Substantia nigra (tissue), 51 donors: ENCODE measurements at places on chromosomes 11 and 22.

DNA sequence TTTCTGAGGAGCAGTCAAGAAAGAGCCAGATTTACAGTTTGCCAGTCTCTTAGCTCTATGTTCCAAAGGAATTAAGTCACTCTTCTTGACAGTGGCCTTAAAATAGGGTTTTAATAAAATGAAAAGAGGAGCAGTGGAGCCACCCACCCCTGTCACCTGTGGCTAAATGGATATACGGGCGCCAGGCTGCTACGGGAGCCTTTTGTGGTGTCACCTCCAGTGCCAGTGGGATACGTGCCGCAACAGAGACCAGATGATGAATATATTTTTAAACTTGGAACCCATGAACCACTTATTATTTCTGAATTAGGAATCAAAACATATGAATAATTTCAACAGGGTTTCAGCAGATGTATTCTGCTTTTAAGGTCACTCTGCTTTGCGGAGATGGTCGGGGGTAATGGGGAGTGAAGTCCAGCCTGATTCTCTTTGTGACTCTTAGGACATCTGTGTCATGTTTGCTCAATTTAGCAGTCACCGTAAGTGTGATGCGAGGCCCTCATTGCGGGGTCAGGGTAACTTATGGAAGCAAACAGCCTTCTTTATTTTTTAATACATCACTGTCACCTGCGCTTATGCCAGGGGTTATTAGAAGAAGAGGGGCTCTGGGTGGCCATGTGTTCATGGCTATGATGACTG, 64.3 kb downstream of the ZBTB16 start:
- DNase-seq = no peak

GRCh38 chr11:14578541-14578956, 58.4 kb upstream of the PSMA1 start:
- DNase-seq = no peak

DNA sequence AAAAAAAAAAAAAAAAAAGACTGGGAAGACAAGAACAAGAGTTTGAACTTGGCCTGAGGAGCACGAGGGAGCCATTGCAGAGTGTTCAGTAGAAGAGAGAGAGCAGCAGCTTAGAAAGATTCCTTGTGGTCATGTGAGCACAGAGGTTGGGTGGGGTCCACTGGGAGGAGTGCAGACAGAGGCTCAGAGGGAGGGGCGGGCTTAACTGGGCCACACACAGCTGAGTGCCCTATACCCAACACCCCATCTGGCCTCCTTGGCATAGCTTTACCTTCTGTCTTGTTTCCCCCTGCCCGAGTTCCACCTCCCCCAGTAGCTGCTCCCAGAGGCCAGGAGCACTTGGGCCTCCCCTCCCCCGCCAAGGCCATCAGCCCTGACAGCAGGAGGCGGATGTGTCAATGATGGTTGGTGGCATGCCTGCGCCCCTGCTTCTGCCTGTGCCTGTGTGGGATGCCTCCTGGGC, 12.1 kb downstream of the C11orf86 start:
- no peak for DNase-seq

DNA sequence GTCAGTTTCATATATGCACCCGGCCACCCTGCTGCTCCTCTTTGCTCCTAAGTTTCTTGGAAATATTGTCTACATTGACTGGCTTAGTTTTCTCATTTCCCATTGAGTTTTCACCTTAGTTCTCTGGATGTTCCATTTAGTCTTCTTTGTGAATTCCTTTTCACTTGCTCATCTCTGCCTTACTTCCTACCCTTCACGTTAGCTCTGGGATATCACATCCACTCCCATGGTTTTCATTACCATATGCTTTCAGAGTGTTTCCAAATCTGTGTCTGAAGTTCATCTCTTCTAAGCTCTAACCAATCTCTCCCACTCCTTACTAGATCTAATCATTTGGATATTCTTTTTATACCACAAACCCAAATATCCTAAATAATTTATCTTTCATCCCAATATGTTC, 226.4 kb downstream of the FAM76B start:
- no peak for DNase-seq

DNA sequence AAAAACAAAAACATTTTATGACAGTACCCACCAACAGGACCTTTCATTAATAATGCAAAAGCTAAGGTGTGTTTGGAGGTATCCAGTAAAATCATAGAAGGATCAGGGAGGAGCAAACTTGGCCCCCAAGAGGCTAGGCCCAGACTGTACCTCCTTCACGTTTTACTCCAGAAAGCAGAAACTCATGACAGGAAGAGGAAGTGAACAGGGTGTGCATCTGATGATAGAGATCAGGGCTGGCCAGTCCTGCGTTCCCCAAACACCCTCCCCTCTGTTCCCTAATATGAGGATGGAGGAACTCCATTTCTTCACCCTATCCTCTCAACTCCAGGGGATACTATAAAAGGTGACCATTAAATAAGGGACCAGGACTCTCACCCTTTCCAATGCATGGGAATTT, 10.2 kb upstream of the MS4A12 start:
- no peak for DNase-seq

DNA sequence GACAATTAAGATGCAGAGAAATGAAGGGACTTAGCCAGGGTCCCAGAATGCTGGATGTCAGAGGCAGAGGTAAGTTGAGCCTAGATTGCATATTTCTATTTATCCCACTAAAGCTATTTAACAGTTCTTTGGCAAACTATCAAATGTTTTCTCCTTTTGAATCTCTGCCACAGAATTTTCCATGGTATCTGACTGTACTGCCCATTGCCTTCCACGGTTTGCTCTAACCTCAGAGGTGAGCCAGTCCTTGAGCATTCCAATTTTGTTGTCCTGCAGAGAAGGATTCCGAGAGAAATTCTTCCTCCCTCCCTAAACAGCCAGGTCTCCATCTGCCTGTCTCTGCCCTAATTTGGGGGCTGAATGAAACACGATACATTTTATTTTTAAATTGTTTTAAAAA, 368.3 kb upstream of the SYN3 start:
- no peak for DNase-seq

DNA sequence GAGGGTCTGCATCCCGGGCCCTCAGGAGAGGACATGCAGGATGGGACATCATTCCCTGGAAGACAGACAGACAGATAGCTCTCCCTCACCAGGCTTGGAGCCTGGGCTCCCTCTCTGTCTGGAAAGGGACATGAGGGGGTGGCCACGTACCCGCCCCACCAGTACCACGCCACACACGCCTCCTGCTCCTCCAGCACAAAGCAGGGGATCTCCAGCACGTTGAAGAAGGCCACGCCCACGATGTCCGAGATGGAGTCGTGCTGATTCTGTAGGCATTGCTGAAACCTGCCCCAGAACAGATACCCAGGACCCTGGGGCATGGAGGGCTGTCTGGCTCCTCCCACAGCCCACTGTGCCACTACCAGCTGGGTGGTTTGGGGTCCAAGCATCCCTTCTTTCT, 2.2 kb downstream of the PLA2G3 start:
- DNase-seq = no peak

DNA sequence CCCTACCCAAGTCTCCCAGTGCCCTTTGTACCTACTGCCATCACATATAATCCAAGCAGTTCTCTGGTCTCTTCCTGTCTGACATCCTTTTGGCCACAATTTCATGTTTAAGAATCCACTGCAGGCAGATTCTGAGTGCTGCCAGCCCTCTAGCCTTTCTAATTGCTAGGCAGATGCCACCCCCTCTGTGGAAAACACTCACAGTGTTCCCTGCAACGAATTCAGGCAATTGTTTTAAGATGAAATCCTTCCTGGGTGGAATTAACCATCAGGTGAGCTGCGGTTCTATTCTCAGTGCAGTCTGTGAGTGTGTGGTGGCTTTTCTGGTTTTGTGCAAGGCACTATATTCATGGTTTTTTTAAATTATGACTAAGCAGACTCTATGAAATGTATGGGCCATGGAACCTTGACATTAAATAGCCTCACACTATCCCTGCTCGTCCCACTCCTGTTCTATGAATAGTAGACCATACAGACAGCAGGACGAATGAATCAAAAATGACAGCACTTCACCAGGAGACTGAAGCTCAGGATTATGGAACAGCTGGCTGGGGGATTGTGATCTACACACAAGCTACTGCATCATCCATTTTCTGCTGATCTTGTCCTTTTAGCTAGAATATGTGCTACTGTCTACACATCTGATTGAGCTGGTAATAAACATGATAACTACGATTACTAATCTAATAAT, 29.8 kb upstream of the BMAL1 start:
- DNase-seq = no peak

DNA sequence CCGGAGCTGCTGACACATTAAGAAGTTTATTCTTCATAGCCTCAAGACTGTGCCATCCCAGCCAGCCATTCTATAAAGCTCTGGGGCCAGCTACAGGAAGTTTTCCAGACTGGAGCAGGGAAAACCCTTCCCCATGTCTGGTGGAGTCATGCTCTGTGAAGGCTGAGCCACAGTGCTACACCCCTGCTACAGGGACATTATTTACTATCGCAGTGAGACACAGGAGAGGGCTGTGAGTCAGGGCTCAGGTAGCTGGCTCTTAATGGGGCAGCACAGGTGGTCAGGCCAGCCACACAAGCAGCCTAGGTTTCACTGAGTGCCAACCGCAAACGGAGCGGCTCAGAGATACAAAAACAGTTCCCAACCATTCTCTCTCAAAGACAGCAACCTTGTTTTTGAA, 12.1 kb downstream of the HPS4 start:
- no peak for DNase-seq

GRCh38 chr11:78061921-78062311, 1.7 kb upstream of the THRSP start:
- no peak for DNase-seq

- no peak for DNase-seq
Observed at GRCh38 chr11:111633756-111634362, 31.6 kb downstream of the SIK2 start.

DNA sequence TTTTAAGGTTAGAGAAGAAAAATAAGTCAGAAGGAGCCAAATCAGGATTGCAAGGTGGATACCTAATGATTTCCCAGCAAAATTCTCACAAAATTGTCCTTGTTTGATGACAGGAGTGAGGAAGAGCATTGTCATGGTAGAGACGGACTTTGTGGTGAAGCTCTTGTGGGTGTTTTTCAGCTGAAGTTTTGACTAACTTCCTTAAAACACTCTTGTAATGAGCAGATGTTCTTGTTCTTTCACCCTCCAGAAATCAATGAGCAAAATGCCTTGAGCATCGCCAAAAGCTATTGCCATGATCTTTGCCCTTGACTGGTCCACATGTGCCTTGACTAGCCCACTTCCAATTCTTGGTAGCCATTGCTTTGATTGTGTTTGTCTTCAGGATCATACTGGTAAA, 20.0 kb downstream of the CALCB start:
- DNase-seq = no peak

DNA sequence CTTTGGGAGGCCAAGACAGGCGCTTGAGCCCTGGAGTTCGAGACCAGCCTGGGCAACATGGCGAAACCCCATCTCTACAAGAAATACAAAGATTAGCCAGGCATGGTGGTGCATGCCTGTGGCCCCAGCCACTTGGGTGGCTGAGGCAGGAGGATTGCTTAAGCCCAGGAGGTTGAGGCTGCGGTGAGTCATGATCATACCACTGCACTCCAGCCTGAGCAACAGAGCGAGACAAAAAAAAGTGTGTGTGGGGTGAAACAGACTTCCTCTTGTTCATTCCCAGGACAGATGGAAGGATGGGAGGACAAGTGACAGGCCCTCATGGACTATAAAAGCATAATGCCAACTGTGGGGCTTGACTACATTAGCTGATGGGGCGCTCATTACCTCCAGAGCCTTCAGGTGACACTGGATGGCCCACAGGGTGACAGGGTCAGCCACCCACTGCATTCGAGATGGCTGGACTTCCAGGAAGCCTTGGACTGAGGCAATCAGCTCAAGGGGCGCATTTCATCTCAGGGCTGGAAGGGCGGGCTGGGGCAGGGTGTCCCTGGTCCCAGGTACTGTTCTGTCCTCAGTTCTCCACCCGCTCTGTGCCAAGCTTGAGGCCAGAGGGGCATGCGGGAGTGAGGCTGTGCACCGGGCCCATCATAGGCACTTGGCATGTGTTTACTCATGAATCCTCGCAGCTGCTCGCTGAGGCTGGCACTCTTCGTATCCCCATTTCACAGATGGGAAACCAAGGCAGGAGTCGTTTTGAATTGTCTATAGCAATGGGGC, 12.5 kb downstream of the NPTXR start:
- no peak for DNase-seq

DNA sequence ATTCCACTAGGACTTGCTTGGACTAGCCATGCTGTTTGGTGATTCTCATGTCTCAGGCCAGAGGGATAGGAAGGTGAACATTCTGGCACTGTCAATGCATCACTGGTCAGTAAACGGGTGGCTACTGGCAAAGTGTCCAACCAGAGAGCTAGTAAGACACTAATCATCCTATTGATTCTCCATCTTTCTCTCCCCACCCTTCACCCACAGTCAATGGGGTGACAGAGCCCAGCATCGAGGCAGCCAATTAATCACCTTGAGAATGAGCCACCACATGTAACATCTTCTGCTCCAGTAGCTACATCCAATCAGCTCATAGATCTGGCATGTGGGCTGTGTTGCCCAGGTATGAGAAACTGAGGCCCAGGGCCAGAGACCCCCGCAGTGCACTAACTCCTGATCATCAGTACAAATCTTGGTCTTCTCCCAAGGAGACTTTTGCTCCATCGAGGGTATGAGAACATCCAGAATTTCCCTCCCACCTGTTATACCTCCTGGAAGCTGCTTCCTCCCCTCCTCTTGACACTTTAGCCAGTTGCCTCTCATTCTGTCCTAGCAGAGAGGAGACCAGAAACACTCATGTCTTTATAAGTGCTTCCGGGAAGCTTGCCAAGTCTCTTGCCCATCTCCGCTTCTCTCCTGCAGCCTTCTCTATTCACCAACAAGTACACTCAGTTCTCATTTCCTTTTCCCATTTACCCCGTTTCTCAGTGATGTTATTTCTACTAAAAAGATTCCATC, 17.0 kb downstream of the HTR3A start:
- no peak for DNase-seq

- no peak for DNase-seq
Observed at GRCh38 chr11:103920933-103921332, 115.5 kb upstream of the DDI1 start.

- DNase-seq = no peak
Observed at GRCh38 chr11:58813693-58814092, 30.8 kb downstream of the GLYATL2 start.

- DNase-seq = no peak
Observed at GRCh38 chr22:23066200-23067022, 3.9 kb upstream of the GNAZ start.

DNA sequence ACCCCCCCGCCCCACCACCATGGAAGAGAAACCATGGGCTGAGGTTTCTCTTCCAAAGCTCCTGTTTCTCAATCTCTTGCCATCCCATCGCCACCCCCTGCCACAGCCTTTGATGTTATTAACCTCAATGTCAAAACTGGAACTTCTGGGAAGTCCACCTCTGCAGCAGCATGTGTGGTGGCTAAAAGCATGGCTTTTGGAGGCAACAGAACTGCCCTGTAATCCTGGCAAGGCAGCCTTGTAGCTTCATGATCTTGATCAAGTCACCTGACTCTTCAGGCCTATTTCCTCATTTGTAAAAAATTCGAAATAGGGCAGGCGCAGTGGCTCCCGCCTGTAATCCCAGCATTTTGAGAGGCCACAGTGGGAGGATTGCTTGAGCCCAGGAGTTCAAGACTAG, 3.5 kb upstream of the COX8A start:
- DNase-seq = no peak
